ENCODE measurements at places on chromosomes 7 and 10.

DNA sequence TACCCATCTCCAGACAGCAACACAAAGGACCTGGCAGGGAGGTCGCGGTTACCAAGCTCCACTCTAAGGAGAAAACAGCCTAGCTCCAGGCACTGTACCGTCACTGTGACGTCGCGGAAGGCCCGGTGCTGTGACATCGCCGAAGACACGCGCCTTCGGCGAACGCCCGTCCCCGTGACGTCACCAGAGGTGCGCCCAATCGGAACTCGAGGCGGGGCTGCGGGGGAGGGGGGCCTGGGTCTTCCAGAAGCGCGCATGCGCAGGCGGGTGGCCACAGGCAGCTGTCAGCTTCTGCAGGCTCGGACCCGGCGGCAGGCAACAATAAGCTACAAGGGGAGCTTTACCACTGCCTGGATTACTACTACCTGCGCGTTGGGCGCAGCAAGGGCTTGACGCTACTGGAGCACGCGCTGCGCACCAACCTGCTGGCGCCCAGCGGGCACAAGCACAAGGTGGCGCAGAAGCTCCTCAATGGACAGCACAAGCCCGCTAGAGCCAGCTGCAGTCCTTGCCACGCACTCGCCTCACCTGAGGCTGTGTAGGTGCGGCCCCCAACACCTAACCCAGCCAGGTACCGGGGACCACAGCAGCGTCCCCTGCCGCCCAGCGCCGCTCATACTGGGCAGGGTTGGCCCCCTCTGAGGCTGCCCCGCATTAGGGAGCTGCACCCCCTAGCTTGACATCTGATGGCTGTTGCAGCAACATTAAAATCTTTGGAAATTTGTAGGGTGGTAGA is 208.4 kb downstream of the TPST1 start:
- DNase-seq = peak; percentile 87

DNA sequence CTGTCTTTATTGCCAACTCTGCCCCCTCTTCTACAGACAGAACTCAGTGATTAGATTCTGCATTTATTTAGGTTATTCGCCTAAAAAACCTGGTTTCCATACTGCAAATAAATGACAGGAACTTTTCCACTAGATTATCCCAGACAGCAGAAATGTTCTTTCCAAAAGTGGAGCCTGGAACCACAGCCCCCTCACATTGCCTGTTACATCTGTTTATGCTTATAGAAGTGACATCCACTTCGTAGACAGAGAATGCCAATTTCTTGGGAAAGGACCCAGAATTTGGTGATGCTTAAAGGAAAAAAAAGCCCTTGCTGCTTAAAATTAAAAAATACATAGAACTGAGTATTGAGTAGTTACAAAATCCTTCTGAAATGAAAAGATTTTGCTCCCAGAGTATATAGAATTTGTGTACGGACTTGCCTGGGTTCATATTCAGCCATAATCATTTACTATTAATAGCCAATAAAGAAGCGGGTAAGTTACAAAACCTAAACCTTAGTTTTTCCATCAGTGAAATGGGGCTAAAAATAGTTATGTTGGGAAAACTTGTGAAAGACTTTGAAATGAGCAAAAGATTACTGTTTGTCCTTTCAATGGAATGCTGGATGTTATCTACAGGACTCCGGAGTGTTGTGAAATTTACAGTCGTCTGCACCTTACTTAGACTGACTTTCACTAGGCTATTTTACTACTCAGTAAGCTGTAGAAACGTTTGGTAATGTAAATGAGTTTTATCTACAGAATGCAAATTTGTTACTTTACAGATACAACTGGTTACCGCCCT is 1.1 kb upstream of the PPP1R9A start:
- DNase-seq = no peak

GRCh38 chr10:8595140-8595539 is 540.7 kb downstream of the GATA3 start:
- no peak for DNase-seq

GRCh38 chr7:134013249-134013648 is 113.9 kb upstream of the LRGUK start:
- DNase-seq = no peak

- DNase-seq = no peak
These were observed 111.1 kb downstream of the EBF3 start for GRCh38 chr10:129852829-129853561.

GRCh38 chr10:75858339-75858738 is 426.9 kb downstream of the LRMDA start:
- DNase-seq = no peak

DNA sequence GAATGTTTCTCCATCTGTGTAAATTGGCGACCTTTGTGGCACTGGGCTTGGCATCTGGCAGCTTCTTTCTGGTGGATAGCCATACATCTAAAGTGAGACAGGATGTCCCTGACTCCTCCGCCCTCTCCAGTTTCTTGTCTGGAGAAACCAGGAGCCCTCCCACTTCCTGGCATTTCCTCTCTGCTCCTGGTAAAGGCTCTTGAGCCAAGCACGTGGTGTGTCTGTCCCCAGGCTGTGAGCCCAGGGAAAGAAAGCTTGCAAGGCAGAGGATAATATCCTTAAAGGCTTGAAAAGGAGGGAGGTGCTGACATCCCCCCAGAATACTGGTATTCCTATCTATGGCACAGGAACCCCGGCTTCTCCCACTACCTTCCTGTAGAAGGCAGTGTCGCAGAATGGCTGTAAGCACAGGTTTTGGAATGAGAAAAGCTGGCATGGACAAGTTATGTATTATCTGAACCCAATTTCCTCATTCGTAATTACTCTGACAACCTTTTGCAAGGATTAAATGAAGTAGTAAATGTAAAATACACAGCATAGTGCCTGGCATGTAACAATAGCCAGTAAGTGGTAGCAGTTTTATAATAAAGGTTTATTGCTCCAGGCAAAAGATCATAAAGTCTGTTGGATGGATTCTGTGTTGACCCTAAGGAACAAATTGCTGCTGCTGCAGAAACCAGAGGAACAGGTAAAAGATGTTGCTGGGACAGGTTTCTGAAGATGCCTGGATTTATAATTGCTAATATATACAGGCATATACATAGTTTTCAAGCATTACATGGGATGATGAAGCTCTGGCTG is 11.8 kb upstream of the ACSL5 start:
- no peak for DNase-seq

DNA sequence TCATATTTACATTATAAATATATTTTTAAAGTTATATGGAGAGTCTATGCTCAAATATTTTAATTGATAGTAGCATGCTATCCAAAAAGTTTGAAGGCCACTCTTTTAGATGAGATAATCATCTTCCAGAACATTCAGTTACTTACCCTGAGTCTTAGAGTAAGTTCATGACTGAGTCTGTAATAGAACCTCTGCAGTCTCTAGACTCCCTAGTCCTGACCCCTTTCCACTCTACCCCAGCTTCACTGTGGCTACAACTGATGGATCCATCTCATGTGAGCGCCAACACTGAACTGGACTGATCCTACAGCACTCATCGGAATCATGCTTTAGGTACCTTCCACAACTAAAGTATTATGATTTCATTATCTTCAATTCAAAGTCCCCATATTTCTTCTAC is 10.1 kb downstream of the HACD1 start:
- DNase-seq = no peak

GRCh38 chr7:19713676-19714075 is 4.8 kb upstream of the POLR1F start:
- no peak for DNase-seq

- no peak for DNase-seq
These were observed 4.9 kb upstream of the EPHB4 start for GRCh38 chr7:100832281-100832633.

DNA sequence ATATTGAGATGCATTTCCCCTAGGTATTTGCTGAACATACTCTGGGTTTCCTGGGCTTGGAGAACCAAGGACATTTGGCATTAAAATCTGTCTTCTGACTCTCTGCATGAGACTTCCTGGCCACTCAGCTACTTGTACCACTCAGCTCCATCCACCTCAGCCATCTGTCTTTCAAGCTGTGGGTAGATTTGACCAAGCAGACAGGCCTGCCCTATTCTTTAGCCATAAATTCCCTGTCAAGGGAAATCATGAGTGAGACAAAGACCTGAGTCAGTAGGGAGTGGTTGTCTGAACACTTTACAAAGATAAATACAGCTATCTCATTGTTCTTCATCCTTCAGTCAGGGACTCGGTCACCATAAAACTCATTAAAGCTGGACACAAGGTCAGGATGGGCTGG is 399.1 kb downstream of the GPAM start:
- DNase-seq = no peak

- DNase-seq = no peak
These were observed 619.8 kb downstream of the LRMDA start for GRCh38 chr10:76051007-76051936.

DNA sequence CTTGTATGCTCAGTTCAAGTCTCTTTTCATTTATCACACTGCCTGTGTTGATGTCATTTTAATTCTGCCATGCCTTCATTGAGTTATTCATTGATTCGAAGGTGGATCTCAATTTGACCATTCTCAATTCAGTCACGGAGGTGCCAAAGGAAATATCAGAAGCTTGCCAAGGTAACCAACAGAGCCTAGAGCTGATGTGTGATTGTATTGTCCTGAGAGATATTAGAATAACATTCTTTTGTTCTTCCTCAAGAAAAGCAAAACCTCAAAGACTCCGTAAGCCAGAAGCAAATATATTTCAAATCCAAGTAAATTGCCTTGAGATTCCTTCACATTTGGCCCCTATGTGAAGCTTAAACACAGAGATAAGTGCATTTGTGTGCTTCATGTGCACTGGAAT is 345.3 kb downstream of the CXCL12 start:
- DNase-seq = no peak

DNA sequence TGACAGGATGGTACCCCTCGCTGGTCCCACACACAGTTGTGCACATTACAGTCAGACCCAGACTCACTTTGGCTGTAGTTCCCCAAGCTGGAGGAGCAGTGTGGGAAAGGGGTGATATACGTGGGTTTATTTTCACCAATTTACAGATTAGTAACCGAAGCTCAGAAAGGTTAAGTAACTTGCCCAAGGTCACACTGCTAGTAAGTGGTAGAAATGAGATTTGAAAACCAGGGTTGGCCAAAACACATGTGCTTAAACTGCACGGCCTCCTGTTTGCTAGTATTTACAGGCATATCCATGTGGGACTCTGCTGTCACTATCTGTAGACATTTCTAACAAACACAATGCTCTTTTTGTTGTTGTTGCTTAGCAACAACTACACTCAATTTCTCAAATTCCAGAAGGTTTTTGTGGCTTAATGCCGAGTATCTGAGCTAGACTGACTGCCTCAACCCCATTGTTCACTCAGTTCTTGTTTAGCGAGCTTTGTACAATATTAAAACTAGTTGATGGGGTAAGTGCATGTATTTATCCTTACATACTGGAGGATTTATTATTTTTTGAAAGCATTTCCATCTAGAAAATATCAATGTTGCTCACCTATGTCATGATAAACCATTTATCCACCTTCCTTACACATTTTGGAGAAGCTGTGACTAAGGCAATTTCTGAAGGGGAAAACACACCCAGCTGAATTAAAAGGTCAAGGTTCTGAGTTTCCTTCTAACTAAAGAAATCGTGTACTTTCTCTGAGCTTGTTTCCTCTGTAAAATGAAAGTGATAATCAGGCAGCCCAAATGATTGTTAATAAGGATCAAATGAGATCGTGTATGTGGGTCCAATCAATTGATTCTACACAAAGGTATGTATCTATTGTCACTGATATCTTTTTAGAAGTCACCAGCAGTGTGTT is 5.3 kb upstream of the TMEM139 start:
- no peak for DNase-seq

DNA sequence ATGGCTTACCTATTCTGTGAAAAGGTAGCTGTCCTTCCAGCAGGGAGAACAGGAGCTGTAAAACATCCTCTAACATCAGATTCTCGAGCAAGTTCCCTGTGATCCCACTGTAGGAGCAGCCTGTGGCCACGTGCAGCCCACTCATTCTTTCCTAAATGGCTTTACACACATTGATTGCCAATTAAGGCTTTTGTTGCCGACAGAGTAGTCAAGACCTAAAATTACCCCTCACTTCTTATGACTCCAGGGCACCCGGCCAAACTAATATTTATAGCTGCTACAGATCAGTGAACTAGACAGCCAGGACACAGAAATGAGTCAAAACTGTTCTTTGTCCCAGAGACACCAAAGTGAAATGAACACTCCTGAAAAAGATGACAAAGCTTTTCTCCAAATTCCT is 832.1 kb downstream of the SORCS3 start:
- no peak for DNase-seq

DNA sequence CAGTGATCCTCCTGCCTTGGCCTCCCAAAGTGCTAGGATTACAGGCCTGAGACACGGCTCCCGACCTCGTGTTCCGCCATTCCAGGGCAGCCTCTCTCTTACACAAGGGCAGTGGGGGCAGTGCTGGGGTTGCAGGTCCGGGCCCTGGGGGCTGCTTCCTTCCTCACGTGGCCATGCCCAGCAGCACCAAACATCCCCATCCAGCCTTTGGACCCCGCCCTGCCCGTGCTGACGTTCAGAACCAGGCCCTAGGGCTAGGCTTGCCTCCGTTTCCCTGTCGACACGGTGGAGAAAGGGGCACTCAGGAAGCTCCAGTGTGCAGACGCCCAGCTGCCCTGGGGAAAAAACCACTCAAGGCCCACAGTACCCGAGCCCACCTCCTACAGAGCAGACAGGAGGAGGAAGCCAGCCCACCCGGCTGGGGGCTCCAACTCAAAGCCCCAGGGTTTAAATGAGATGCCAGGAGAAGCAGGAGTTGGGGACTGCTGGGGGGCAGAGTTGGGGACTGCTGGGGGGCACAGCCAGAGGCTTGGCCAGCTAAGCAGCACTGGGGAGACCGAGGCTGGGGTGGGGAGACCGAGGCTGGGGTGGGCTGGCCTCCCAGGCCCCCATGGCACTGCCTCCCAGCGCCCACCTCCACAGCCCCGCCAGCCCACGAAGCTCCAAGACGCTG is 35.9 kb downstream of the ADAP1 start:
- DNase-seq = no peak

DNA sequence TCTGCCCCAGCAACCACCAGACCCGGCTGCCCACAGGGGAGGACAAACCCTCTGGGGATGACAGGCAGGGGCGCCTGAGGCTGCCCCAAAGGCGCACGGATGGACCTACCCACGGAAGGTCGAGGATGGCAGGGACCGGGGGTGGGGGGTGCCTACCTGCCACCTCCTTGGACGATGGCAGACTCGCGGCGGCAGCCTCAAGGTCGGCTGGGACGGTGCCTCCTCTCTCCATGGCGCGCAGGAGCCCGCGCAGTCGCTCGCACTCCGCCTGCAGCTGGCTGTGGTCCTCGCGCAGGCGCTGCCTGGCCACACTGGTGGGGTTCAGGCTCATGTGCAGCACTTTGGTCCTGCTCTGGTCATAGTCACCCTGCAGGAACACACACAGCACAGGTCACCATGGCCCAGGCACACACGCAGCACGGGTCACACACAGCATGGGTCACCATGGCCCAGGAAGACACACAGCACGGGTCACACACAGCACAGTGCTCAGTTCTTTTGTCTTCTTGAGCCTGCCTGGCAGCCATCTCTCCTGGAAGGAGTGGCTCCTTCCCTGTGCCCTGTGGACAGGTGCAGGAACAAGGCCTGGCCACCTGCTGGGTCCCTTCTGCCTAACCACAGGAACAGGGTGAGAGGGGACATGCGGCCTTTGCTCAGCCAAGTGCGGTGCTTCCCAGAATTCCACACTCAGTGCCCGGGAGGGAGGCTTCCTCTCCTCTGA is 266.6 kb downstream of the ELFN1 start:
- DNase-seq = no peak

GRCh38 chr7:32957326-32958045 is at the start of gene FKBP9:
TSS of gene FKBP9 (plus strand) at chr7:32957440. CDS start at chr7:32957574, 134 bp downstream.
- DNase-seq = peak; percentile 9

- no peak for DNase-seq
These were observed 551.1 kb downstream of the SORCS3 start for GRCh38 chr10:105192146-105192545.

All from stimulated activated CD4-positive, alpha-beta T cell treated with anti-CD3 and anti-CD28 coated beads, Interleukin-15, amount 100 ng/mL, for 48 hours (primary cell).